ENCODE measurements at places on chromosomes 7 and 10. TPM values are rescaled to one million over a fixed set of nuclear protein-coding genes. Genes with fewer than 3 reads are reported as not detected.

- no peak for DNase-seq
Measured at GRCh38 chr10:65708057-65708456, 1217.8 kb upstream of the LRRTM3 start.

DNA sequence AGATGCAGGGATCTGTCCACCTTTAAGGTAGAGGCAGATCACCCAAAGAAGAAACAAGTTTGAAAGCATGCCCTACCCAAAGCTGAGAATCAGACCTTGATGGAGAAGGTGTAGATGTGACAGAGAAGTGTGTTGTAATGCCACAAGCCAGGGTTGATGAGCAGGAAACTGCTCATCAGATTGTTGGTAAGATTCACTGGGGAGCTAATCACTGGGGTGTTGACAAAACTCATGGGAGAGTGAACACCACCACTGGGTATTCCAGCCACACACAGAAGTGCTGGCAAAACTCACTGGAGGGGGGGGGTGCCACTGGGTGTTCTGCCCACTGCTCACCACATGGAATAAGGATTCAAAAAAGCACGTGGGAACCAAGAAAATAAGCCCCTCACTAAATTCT is 95.2 kb downstream of the IQUB start:
- no peak for DNase-seq

DNA sequence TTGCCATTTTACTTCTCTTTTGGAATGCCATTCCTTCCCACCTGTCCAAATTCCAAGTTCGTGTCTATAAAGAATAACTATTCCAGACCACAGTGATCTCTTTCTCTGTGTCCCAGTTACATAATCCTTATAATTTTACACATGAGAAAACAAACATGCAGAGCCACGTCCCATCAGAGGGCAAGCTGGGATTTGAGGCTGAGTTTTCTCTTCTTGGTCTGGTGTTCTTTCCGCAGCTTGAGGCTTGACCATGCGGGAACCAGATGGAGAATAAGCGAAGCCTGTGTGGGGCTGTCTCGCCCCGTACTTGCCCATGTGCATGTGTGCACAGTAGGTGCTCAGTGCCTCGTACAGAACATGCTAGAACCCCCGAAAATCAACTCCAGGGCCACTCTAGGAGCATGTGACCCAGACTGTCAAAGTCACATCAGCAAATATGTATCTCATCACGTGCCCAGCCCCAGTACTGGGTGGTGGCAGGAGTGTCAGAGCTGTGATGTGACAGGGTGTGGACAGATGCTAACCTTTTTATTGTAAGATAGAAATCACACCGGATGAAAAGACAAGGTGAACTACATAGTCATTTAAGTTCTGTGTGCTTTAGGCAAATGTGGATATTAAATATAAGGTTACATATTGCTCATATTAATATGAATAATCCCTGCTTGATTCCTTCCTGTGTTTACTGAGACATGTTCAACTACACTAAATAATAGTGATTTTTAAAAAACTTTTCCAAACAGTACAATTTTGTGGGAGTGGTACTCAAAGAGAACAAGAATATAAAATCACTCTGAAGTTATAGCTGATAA is 3.2 kb downstream of the INSIG1 start:
- DNase-seq, result no peak

GRCh38 chr7:84939888-84940287 is 247.0 kb downstream of the SEMA3D start:
- no peak for DNase-seq

- peak; percentile 52 for DNase-seq
Measured at GRCh38 chr10:62610649-62611229, 193.8 kb upstream of the ADO start.

- no peak for DNase-seq
Measured at GRCh38 chr7:20786779-20787659, at the start of gene SP8. TSS of gene SP8 (minus strand) at chr7:20786886. CDS start at chr7:20786798, 88 bp downstream.

GRCh38 chr10:119377958-119378736 is 164.4 kb downstream of the RGS10 start:
- peak; percentile 75 for DNase-seq

GRCh38 chr10:26571655-26572054 is 125.8 kb upstream of the PDSS1 start:
- DNase-seq, result no peak

DNA sequence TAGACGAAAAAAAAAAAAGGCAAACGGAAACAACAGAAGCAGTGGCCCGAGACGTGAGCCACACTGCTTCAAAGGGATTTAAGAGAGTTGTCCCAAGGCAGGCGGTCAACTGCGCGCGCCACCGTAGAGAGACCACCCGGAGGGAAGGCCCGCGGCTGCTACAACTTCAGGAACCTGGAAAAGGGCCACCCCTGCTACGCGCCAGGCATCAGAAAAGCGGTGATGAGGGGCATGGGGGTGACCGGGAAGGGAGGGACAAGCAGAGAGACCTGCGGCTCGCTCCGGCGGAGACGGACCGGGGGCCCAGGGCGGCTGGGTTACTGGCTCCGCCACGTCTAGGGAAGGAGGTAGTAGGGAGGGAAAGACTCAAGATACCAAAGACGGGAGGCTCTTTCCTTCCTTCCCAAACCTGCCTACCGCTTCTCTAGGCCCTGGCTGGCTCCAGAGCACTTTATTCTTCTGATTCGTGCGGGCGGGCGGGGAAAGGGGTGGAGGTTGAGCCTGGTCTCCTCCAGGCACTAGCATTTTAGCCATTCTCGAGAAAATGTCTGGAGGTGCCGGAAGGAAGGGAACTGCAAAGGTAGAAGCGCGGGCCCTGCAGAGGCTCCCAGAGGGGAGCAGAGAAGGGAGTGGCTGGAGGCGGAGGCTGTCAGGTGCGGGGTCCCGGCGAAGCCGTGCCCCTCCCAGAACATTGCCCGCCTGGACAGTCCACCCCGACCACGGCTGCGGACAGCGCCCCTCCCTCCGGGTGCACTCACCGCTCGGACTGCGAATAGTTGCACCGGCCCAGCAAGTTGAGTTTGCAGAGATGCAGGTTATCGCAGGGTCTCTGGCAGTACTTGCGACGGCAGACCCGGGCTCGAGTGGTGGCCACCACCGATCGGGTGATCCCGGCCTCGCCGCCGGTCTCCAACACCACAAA is 993 bp downstream of the ZC3HAV1 start:
- peak; percentile 41 for DNase-seq

GRCh38 chr10:68989317-68989990 is 851 bp downstream of the KIFBP start:
- DNase-seq, result peak; percentile 16

- no peak for DNase-seq
Measured at GRCh38 chr10:33652870-33653269, 318.4 kb upstream of the NRP1 start.

DNA sequence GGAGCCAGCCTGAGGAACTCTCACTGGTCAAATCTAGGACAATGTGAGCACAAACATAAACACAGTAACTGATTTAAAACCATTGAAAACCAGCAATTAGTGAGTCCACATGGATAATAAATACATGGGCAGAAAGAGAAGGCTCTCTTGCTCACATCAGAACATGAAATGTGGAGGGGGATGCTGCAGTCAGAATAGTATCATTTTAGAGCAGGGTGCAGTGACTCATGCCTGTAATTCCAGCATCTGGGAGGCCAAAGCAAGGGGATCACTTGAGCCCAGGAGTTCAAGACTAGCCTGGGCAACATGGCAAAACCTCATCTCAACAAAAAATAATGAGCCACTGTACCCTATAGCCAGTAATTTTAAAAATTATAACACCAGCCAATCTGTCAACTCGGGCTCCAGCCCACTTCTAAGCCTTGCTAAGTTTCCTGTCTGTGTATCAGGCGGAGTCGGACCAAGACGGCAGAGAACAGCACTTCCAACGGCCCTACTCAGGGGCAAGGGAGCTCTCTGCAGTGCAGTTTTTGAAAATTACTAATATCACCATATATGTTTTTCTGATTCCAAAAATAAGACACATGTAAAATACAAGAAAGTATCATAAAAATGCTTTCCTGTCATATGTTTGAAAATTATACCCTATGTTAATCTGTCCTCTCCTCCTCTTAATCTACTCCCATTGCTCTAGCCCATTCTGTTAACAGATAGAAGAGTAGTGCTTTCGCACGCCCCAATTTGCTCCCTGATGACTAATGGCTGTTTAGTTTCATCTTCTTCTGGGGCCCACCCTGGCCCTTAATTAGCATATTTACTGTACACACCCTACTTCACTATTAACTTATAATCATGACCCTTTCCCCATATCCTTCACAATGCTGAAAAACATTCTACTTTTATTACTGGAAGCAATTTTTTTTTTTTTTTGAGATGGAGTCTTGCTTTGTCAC is 17.1 kb downstream of the URGCP start:
- no peak for DNase-seq

EPDR1 gene
- polyA plus RNA-seq, result 98.8 TPM

MALRD1 gene
- polyA plus RNA-seq, result 1.1 TPM

ADAM12 gene
- 20.6 TPM for polyA plus RNA-seq

KCND2 gene
- polyA plus RNA-seq, result 1.0 TPM

TNS3 gene
- 24.8 TPM for polyA plus RNA-seq

SPAM1 gene
- polyA plus RNA-seq, result not detected

NPSR1 gene
- polyA plus RNA-seq, result 0.26 TPM

C10orf62 gene
- polyA plus RNA-seq, result not detected

Measured in muscle of back (tissue), 13 donors.